AG08396 (cell line): ENCODE measurements at places on chromosomes 4 and X.

- peak; percentile 14 for DNase-seq
Measured at GRCh38 chr4:128707864-128708263, 101.6 kb upstream of the JADE1 start.

DNA sequence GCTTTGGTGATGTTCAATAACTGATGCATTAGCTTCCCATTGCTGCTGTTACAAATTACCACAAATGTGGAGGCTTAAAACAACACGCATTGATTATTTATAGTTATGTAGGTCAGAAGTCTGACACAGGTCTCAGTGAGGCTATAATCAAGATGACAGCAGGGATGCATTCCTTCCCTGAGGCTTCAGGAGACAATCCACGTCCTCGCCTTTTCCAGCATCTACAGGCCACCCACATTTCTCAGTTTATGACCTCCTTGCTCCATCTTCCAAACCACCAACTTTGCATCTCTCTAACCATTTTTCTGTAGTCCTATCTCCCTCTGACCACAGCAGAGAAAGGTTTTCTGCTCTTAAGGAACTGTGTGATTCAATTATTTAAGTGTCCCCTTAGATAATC, 92.5 kb downstream of the GASK1B start:
- DNase-seq, result no peak

DNA sequence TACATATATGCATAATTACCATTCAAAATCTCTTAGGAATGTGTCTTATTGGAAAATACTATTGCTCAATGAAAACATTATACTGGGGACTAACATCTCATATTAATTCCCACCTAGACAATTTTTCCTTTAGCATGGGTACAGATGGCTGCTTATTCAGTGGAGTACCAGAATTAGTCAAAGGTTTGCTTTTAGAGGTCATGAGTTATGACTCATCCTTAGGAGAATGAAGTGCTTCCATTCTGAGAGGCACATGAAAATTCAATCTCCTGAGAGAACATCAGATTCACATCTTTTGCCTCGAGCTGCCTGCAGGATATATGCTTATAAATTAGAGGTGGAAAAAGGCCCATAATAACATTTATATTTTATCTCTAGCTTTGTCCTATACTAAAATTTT, 378.0 kb upstream of the DMD start:
- no peak for DNase-seq

DNA sequence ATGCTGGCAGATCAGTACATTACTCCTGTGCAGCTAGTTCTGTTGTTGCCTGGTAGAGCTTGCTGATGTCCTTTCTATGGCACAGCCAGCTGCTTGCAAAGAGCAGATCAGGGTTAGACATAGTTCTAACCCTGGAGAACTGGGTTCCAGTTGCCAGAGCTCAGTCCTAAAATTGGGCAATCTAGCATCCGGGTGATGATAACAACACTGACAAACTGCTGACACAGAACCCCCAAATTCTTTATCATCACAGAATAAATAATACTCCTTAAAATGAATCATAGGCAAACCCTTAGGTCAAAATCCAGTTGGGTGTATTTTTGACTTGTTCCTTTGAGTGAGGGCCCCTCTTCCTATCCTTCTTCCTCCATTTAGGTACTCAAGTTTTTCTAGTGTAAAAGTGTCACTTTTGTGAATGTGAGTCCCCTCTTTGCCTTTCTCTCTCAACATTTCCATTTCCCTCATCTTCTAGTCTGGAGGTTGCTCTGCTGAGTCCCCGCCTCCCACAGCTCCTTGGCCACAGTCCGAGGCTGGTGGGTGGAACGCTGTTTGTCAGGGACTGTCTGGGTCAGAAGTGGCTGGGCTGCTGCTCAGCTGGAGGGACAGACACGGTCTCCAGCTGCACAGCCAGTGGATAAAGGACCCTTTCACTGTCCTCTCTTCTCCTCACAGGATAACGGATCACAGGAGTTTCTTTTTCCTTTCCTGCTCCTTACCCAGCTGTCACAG, 93.6 kb upstream of the RASGEF1B start:
- peak; percentile 21 for DNase-seq

DNA sequence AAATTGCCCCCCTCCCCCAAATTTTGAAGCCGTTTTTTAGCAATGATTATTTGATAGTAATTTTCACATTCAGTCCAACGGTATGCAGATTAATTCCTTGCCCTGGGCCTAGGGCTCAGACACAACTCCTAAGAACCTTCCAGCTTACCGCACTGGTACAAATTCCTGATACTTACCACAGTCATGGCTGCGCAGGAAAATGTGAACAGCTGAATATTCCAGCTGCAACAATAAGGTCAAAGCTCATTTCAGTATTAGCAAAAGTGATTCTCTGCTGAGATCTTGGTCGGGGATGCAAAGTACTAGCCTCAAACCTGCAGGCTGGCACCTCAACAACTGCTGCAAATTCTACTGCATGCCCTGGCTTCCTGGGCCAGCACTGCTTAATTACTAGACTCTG, 3.0 kb downstream of the ATP11C start:
- no peak for DNase-seq

GRCh38 chr4:123479944-123480343, 83.3 kb downstream of the SPRY1 start:
- no peak for DNase-seq

DNA sequence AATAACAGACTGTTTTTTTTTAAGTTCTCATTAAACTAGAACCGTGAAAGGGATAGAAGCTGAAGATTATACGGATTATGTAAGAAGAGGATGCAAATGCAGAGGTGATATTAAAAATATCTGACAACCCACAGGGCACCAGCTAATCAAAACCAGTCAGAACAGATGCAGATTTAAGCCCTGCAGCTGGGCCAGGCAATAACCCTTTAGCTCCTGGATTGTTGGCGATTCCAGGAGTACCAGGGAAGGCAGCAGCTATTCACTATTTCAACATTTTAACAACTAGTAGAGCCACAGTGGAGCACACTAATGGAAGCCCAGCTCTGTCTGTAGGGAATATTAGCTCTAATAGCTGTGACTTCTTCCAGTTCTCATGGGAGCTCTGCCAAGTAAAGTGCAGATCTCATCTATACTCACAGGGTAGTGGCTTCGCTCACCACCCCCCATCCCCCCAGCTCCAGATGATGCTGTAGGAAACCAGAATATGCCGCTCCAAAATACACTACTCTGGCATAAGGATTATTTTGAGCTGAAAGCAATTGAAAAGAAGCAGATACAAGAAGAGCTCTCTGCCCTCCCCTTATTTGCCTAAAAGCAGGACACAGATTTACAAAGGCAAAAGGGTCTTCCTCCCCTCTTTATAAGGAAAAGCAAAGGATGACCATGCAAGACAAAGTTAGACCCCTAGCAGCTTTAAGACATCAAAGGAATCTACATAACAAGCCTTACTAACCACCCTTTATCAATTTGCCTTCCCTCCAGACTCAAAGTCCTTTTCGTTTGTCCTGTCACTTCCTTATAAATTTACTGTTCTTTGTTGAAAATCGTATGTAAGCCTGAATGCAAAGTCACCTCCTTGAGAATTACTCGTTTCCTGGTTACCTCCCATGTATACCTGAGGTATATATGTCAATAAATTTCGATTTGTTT, 13.7 kb downstream of the SCD5 start:
- no peak for DNase-seq

DNA sequence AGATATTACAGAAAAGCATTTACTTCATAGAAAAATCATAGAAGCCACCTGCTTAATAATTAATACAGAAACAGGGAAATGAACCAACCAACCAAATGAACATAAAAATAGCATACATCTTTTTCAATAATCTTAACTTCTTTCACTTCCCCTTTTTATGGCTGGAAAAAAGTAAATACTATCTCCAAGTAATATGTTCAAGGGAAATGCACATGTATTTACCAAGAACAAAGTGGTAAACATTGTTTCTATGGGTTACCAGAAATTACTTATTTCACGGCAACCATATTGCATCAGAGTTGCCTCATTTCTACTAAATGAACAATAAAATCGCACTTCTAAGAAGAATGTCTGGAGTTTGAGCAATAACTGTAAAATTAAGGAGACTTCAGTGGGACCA, 321.3 kb downstream of the TMA16 start:
- DNase-seq, result no peak

- no peak for DNase-seq
Measured at GRCh38 chr4:142874684-142875083, 28.6 kb upstream of the INPP4B start.

DNA sequence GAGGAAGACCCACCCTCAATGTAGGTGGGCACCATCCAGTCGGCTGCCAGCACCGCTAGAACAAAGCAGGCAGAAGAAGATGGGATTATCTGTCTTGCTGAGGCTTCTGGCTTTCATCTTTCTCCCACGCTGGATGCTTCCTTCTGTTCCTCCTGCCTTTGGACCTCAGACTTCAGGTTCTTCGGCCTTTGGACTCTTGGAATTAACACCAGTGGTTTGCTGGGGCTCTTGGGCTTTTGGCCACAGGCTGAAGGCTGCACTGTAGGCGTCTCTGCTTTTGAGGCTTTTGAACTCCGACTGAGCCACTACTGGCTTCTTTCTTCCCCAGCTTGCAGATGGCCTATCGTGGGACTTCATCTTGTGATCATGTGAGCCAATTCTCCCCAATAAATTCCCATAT, 55.1 kb downstream of the PDLIM5 start:
- no peak for DNase-seq

DNA sequence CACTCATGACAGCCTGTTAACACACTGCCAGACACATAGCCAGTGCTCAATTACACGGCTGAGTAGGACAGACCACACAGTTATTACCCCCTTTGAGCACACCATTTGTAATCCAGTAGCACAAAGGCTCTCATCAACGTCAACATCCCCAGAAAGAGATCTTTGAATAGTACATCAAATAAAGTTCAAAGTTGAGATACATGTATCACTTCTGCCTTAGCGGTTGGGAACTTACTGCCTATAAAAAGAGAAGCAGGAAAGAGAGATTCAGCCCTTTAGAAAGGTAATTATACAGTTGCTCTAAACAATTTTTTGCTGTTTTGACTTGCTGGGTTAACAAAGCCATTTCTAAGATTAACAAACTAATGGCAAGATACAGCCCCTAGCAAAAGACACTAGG, 16.2 kb downstream of the ANXA5 start:
- no peak for DNase-seq

GRCh38 chrX:41824551-41824950, 98.8 kb downstream of the CASK start:
- DNase-seq, result peak; percentile 29

DNA sequence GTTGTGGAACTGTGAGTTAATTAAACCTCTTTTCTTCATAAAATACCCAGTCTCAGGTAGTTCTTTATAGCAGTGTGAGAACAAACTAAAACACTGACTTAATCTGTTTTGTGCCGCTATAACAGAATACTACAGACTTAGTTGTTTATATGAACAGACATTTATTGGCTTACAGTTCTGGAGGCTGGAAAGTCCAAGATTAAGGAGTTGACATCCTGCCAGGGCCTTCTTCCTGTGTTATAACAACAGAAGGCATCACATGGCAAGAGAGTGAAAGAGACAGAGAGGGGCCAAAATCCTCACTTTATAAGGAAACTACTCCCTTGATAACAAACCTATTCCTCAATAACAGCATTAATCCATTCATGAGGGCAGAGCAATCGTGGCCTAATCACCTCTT, 42.5 kb upstream of the KCNIP4 start:
- no peak for DNase-seq

DNA sequence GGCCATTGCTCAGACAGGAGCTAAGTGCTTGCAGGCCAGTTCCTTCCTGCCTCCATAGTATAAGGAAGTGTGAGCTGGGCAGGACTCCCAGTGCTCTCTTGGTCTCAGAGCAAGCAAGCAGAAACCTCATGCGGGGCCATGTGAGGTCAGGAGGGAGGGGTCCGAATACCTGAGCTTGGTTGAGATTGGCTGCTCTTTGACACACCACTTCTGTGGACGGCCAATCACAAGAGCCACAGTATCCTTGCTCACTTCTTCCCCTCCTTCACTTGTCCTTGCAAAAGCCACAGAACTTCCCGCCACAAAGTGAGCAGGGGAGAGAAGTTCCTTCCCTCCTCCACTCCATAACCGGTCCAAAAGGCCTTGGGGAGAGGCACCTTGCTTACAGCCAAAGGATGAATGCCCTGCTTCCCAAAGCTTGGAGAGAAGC, 56.7 kb downstream of the PRPS1 start:
- DNase-seq, result no peak

DNA sequence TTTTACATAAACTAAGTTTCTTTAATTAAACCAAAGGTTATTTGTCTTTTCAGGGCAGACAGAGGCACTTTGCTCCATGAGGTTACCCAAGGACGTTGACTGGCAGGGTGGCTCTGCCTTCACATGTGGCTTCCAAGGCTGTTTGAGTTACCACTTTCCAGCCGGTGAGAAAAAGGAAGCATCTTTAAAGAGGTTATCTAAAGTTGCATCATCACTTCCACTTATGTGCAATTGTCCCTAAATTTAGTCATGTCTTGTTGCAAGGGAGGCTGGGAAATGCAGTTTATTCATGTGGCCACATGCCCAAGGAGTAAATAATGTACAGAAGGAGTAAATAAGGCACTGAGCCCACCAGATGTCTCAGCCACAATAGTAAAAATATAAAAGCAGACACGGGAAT, 29.0 kb upstream of the RAP1GDS1 start:
- no peak for DNase-seq

DNA sequence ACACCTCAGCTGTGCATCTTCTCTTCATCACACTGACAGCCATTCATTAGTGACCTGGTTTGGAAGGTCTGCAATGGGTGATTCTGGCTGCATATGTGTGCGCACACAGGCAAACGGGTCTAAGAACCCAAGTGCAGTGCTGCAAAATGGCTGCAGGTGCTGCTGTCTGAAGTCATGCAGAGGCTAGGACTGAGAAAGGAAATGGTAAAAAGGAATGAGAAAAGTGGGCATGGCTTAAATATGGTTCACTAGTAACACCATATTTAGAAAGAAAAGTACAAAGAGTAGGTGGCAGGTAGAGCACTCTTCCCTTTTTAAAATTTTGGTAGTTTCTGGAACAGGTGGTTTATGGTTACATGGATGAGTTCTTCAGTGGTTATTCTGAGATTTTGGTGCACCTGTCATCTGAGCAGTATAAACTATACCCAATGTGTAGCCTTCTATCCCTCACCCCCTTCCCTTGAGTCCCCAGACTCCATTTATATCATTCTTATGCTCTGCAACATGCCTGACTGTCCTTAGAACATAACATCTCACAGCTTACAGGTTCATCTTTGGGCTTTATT, 78.4 kb downstream of the CCNG2 start:
- DNase-seq, result no peak

- peak; percentile 50 for DNase-seq
Measured at GRCh38 chr4:87011340-87012034, 76.7 kb downstream of the AFF1 start.

DNA sequence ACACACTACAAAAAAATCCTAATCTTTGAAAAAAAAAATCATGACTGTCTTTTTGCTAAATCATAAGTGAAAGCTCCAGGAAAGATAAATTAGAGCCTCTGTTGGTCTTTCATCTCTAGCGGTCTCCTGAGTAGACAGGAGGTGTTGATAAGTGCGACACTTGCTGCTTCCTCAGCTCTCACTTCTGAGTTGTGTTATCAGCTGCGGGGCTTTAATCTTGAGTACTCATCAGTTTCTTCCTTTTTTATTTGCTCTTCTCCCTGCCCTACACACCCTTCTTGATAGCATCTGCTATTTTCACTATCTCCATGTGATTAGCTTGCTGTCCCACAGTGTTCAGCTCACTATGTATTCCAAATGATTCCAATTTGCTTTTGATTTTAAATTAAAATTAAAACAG, 1449.2 kb downstream of the C4orf33 start:
- no peak for DNase-seq

- DNase-seq, result no peak
Measured at GRCh38 chr4:996997-997374, 3.8 kb upstream of the SLC26A1 start.

- DNase-seq, result no peak
Measured at GRCh38 chr4:64584125-64584524, 174.9 kb upstream of the TECRL start.
